ENCODE measurements at places on chromosomes 13 and 19.

GRCh38 chr13:113168211-113168610, 9.8 kb downstream of the PROZ start:
- DNase-seq: no peak

DNA sequence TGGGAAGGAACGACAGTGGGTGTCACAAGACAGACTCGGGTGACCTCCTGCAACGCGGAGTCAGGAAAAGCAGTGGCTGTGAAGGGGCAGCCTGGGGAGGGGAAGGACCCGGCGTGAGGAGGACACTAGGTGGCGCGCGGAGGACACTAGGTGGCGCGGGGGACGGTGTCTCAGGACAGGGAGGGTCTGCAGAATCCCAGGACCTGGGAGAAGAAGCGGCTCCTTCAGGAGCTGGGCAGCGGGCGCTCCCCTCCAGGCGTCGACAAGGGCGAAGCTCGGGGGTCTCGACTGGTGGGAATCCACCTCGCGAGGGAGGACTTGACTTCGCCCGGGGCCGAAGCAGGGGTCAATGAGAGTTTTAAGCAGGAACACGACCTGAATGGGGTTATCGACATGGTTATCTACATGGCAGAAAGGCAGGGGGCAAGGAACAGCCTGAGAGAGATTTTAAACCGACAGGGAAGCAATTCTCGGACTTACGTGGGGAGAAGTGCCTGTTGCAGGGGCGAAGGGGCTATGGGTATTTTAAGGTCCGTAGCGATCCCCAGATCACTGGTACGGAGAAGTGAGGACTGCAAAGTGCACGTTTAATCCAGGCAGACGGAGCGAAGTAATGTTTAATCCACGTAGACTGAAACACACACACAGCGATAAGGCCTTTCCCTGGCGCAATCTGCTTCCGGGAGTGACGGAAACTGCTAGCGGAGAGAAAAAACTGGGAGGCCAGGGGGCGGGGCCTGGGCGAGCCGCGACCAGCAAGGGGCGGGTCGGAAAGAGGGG, at the start of gene ZNF616:
Gene ZNF616, minus strand, starts transcription at position 687 of the 780 bp plus-strand sequence. CDS start 9,426 bp downstream, outside the sequence.
- peak; percentile 97 for DNase-seq

GRCh38 chr13:110291286-110291685, 15.7 kb downstream of the COL4A1 start:
- DNase-seq: peak; percentile 59

DNA sequence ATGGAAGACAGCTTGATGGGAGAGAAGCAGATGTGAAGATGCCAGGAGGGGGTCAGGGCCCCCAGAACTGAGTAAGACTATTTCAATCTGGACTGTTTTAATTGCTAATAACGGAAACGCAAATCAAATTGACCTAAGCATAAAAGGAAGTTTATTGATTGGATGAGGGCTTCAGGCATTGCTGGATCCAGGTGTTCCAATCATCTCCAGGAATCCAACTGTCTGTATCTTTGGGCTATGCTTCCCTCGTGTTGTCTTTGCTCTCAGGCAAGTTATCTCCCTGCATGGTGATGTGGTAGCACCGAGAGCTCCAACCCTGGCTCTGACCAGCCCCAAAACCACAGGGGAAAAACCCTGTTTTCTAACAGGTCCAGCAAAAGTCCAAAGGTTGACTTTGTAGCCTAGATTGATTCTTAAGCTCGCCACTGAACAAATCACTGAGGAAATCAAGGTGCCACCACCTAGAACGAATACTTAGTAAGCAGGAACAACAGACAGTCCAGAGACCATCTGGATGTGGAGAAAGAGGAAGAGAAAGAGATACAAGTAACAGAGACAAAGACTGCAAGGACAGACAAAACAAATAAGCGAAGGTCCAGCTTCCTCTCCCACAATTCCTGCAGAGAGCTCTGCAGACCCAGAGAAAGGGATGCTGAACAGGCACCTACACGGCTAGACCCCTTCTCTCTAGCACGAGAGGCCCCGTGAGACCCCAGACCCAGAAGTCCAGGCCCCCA, 1.2 kb upstream of the C19orf81 start:
- no peak for DNase-seq

DNA sequence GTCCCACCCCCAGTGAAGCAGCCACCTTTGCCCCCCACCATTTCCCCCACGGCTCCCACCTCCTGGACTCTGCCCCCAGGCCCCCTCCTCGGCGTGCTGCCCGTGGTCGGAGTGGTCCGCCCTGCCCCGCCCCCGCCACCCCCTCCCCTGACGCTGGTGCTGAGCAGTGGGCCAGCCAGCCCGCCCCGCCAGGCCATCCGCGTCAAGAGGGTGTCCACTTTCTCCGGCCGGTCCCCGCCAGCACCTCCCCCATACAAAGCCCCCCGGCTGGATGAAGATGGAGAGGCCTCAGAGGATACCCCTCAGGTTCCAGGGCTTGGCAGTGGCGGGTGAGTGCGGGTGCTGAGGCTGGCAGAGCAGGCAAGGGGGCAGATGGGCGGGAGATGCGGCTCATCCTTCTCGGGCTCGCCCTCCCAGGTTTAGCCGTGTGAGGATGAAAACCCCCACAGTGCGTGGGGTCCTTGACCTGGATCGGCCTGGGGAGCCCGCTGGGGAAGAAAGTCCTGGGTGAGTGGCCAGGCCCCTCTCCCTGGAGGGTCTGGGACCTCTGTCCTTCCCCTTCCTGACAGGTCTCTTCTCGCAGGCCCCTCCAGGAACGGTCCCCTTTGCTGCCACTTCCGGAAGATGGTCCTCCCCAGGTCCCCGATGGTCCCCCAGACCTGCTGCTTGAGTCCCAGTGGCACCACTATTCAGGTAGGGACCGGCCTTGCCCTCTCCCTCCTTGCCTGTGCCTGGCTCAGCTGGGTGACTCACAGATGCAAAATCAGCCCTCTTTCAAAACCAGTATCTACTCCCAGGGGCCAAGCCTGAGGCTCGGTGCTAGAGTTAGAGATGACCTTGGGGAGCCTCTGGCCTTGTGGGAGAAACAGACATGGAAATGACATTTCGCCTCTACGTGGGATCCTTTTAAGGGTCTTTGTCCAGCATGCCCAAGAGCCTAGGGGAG, 8.8 kb downstream of the IGFLR1 start:
- DNase-seq: no peak

GRCh38 chr13:94415500-94416237, 63.8 kb downstream of the DCT start:
- no peak for DNase-seq

- no peak for DNase-seq
Measured at GRCh38 chr19:17902701-17903100, 30.1 kb upstream of the CCDC124 start.

GRCh38 chr13:20043207-20043925, 84.8 kb downstream of the ZMYM2 start:
- DNase-seq: no peak

DNA sequence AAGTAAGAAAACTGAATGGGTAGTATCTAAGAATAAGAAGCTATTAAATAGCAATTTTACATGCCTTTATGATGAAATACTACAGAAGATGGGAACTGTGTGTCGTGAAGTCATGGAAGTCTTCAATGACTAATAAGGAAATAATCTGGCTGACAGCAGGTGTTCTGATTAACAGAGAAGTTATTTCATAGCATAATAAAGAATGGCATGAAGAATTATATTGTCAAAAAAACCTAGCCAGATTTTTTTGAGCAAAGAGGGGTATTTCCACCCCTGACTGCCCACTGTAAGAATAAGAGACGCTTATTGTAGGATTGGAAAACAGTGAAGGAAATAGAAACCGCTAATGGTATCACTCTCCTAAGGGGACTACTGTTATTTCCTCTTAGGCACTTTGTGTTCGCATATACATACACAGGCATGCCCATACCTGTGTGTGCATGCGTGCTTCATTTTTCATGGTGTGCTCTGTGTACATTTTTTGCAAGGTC, 318.8 kb downstream of the SHISA2 start:
- no peak for DNase-seq

- DNase-seq: no peak
Measured at GRCh38 chr19:42542791-42543190, 14.5 kb upstream of the CEACAM1 start.

DNA sequence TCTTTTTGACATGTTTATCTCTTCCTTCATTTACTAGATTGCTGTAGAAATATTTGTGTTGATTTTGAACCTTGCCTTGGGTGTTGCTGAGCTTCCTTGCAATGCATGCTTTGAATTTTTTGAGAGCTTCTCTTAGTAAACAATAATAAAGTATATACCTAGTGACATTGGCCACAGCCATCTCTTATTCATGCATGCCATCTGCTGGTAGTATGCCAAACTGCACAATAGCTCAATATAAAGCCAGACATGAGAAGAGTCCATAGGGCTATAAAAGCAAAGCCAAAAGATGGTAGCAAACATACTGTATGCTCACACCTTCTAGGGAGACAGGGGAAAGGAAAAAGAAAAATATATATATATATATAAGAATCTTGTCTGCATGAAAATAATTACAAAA, 18.9 kb upstream of the ZSCAN5A start:
- no peak for DNase-seq

DNA sequence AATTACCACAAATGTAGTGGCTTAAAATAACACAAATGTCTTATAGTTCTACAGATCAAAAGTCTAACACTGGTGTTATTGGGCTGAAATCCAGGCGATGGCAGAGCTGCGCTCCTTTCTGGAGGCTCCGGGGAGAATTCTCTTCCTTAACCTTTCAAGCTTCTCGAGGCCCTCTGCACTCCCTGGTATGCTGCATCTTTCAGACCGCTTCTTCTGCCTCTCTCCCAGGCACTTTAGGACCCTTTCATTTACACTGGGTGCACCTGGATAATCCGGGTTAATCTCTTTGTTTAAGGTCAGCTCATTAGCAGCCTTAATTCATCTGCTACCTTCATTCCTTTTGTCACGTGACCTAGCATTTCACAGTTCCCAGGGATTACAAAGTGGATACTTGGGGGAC, 211.3 kb upstream of the RFC3 start:
- no peak for DNase-seq

DNA sequence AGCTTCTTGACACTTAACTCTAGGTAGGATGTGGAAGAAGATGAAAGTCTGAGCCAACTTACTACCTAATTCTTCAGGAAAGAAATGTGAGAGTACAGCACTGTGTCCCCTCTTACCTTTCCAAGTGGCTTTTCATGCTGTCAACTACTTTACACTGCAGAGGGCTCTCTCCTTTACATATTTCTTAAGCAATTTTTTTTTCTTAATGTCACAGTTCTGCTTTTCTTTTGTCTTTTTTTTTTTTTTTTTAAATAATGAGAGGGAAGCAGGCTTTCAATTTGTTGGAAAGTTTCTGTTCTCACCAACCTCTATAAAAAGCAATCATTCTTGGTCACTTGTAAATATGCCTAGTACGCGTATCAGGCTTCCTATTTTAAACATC, 212.7 kb upstream of the MIR17HG start:
- no peak for DNase-seq

GRCh38 chr19:7655581-7655980, 13.3 kb upstream of the RETN start:
- DNase-seq: no peak

- DNase-seq: no peak
Measured at GRCh38 chr19:5166262-5166661, 174.3 kb downstream of the PTPRS start.

DNA sequence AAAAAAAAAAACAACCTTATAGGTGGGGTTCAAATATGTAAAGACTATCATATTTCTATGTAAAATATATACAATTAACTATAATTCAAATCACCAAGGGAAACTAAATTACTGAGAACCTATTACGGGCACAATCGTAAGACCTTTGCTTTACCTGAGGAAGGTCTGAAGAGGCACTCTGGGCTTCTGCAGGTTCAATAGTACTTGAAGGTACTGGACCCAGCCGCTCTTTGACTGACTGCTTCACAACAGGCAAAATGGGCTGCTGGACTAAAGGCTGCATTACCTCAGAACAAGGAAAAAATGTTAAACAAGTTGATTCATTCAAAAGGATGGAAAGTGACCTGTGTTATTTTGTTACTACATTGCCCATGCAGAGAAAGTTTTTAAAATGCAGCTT, 51.8 kb downstream of the RBM26 start:
- DNase-seq: no peak

DNA sequence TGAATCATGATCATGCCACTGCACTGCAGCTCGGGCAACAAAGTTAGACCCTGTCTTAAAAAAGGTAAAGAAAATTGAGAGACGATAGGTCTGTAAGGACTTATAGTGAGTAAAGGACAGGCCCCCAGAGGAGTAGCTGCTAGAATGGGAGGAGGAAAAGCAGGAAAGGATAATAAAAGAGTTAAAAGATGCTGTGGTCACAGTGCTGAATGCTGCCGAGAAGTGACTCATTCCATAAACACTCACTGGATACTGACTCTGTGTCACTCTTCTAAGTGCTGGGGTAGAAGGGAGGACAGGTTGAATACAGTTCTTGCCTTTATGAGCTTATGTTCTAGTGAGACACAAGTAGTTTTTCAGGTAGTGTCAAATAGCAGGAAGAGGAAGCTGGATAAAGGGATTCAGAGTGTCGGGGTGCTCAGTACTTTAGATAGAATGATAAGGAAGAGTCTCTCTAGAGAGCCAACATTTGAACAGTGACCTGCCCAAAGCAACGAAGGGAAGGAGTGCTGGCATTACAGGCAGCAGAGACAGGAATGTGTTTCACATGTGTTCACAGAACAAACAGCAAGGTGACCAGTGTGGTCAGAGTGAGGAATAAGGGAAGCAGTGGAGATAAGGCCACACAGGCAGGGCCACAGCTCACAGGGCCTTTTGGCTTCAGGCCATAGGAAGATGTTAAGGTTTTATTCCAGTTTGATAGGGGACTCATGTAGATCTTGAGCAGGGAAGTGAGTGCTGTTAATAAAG, 1240.5 kb downstream of the UQCRFS1 start:
- DNase-seq: no peak

DNA sequence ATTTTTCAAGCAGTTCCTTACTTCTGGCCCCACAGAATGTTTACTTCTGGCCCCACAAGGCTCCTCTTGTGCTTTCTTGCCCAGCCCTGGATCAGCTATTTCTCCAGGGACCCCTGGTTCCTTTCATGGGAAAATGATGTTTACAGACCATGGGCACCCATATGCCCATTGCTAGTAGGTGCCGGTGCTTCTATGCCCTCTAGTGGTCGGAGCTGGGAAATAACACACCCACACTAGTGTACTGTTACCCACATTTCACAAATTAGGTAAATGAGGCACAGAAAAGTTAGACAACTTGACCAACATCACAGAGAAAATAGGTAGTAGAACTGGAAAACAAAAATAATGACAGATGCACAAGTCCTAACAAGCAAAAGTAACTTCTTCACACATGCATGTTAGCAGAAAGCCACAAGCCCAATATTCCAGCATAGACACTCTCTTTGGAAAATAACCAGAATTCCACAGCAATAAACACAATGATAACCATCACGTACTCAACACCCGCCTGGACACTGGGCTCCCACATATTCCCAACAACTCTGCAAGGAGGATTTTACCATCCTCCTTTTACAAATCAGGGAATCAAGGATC, 1.3 kb upstream of the CEACAM6 start:
- DNase-seq: no peak
